ENCODE measurements at places on chromosomes 3 and 15.
A peak's percentile ranks its signal among the peaks of the same experiment; 100 is the strongest.

DNA sequence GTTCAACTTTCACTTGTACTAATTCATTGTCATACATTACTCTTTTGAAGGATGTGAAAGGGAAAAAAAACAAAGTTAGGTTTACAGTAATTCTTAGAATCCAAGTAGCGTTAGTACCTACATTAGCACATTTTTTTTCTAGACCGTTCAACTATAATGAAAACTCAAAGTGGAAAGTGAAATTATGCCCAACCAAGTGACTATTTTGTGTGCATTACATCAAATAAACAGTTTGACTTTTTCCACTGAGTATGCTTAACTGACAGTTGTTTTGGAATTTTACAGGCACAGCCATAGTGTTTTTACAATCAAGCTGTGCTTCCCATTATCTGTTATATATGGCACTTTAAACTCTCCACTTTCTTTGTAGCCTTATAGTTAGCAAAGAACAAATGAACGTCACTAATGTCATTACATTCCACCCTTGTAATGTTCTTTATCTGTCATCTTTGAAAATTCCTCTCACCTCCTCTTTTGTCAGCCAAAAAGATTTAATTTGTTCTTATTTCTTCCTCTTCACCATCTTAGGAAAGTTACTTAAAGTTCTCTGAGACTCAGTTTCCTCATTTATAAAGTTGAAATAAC, 142.3 kb upstream of the SOX2 start:
- DNase-seq: no peak

GRCh38 chr3:172135820-172136219, 96.4 kb downstream of the FNDC3B start:
- DNase-seq: no peak

- no peak for DNase-seq
Measured at GRCh38 chr3:189727158-189727557, 96.0 kb downstream of the TP63 start.

GRCh38 chr15:64035525-64035924, 10.8 kb downstream of the DAPK2 start:
- DNase-seq: no peak

GRCh38 chr15:38369936-38370478, 83.9 kb upstream of the FAM98B start:
- DNase-seq: no peak

GRCh38 chr15:83365370-83365938, 81.0 kb upstream of the BNC1 start:
- DNase-seq: no peak

DNA sequence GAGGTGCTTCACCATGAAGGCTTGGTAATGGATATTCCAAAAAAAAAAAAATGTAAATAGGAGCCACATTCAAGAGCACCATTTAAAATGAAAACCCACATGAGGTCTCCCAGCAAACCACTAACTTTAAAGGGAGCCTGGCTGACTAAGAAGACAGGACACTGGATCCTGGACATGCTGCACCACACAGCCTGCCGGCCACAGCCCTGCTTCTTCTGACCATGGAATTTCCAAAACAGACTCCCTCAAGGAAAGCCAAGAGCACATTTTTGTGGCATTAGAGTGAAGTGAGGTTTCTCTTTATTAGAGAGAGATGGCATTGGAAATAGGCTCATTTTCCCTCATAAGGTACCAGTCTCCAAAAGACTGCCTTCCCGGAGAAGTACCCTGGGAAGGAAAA, 113.9 kb downstream of the RORA start:
- no peak for DNase-seq

DNA sequence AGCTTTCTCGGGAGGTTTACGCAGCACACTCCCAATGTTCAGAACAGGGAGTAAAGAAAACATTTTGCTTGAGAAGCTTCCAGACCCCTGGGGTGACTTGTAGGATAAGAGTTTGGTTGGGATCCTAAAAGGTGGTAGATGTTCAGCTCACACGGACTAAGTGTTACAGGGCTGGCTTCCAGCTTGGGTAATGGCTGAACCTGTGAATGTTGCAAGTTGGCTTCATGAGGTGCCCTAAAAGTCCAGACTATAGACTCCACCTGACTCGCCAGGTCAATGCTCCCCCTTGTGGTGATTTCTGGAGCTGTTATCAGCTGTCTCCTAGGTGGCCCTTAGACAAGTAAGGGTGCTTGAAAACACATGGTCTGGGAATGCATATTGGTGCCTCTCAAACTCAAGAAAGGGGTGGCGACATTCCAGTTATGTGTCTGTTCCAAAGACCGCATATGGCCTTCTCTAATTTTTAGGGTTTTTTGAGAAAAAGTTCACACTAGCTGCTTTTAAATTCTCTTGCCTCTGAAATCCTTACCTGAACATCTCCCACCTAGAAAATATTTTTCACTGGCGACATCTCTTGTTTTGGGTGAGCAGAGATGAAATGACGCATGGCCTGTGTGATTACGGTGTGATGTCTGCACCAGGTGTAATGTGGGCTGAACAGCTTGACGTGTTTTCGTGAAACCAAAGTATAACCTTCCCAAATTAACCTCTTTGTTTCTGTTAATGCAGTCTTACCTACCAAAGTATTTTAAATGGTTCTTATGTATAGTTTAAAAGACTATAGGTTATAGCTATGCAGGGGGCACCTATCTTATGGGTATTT, 175.7 kb upstream of the KBTBD8 start:
- peak; percentile 34 for DNase-seq

DNA sequence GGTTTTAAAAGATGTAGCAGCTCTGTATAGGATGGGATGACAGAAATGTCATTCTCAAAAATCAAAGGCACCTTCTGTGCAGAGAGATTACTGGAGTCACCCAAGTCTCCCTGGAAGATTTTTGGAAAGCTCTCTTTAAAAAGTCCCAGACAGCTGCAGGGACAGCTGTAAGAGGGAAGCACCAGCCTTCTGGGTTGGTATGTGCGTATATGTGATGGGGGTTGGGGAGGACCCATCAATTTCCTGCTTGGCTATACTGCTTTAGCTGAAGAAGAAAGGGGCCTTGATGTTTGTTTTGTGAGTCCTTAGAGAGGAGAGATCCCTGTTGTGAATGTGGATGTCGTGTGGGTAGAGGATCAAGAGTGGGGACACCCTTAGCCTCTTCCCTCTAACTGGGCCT, 5.4 kb upstream of the SEC11A start:
- no peak for DNase-seq

- DNase-seq: no peak
Measured at GRCh38 chr15:62977952-62978811, 64.4 kb upstream of the TPM1 start.

GRCh38 chr3:34180532-34180931, 382.1 kb downstream of the PDCD6IP start:
- DNase-seq: no peak

- DNase-seq: no peak
Measured at GRCh38 chr3:96706509-96706908, 107.9 kb upstream of the EPHA6 start.

DNA sequence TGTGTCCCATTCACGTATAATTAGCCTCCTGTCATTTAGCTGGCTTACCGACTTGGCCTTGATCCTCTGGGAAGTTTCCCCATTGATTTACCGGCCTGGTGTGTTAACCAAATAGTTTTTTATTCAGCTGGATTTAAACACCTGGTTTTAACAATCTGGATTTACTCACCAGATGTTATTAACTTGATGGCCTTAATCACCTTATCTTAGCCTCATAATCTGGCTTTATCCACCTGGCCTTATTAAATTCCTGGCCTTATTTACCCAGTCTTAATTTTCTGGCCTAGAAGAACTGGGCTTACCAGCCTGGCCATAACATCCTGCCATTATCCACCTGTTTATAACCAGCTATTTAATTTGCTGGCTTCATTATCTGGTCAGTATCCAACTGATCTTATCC, 89.9 kb downstream of the IL12A start:
- no peak for DNase-seq

DNA sequence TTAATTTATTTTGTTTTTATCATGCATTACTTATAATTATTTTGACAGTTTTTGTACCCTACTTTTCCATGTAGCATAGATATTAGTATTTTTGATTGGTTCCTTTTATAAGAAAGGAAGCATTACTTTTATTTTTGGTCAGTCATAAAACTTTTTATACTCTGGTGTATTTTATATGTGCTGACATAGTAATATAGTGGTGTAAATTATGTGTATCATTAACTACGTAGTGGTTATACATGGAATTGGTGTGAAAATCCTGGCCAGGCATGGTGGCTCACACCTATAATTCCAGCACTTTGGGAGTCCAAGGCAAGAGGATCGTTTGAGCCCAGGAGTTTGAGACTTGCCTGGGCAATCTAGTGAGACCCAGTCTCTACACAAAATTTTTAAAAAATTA, 18.8 kb upstream of the NIPA2 start:
- no peak for DNase-seq

GRCh38 chr3:75237053-75237452, 427.1 kb upstream of the FRG2C start:
- DNase-seq: no peak

- DNase-seq: no peak
Measured at GRCh38 chr3:9179826-9180763, 69.4 kb downstream of the SRGAP3 start.

GRCh38 chr15:27254801-27255200, 283.8 kb downstream of the GABRG3 start:
- DNase-seq: no peak

DNA sequence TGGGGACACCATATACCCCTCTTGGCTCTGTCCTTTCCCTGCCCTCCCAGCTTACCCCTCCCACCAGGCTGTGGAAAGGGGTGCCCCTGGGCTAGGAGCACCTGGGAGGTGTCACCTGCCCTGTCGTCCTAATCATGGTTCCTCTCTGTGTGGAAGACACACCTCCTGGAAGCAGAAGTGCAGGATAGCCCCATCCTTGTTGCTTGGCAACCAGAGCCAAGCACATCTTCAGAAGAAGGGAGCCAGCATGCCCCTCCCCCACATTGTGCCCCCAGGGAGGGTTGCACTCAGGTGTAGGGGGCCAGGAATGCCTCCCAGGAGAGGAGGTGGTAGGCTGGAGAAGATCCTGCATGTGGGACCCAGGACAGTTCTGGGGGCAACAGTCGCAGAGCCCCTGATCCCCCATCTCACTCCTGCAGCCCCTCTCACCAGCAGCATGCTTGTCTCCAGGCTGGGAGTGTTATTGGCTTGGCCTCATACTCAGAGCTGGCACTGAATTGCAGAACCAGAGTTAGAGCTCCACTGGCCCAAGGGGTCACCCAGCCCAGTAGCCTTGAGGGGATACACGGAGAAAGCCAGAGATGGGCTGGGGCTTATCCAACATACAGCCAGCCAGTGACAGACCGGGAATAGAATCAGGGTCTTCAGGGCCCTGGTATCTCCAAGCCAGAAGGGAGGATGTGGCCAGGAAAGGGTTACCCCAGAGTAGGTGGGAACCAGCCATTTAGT, 8.4 kb downstream of the RAB6B start:
- no peak for DNase-seq

DNA sequence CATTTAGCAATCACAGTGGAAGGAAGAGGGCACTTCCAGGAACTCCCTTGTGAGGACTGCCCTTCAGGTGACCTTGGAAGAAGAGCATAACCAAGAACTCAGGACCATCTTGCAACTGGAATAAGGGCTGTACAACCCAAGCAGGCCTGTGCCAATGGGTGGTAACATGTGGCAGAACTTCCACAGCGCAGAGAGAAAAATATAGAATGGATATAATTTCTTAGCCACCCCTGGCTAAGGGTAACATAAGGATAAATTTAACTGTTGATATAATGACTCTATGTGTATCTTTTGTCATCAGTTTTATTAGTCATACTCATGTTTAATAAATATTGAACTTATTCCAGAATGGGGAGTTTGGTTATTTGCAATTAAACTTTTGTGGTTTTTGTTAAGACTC, 13.4 kb upstream of the MFSD1 start:
- no peak for DNase-seq

DNA sequence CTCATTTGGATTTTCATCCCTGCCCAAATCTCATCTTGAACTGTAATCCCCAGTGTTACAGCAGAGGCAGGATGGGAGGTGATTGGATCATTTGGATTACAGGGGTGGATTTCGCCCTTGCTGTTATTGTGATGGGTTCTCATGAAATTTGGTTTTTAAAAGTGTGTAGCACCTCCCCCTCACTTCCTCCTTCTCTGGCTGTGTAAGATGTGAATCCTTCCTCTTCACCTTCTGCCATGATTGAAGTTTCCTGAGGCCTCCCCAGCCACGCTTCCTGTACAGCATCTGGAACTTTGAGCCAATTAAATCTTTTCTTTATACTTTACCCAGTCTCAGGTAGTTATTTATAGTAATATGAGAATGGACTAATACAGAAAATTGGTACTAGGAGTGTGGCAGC, 316.8 kb downstream of the PLCL2 start:
- DNase-seq: no peak

DNA sequence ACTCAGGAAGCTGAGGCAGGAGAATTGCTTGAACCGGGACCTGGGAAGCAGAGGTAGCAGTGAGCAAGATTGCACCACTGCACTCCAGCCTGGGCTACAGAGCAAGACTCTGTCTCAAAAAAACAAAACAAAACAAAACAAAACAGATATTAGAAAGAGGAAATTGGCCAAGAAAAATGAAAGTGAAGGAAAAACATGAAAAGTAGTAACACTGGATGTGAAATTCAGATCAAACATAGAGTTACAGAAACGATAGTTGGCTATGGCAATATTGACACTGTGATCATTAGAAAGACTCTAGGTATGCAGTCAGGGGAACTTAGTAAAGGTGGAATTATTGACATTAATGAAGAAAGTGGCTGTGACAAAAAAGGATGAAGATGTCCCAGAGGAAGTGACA, 13.2 kb upstream of the TIPARP start:
- DNase-seq: no peak

- no peak for DNase-seq
Measured at GRCh38 chr3:160702290-160702689, 25.3 kb downstream of the ARL14 start.

GRCh38 chr15:96126859-96127258, 203.6 kb upstream of the NR2F2 start:
- DNase-seq: no peak

- DNase-seq: no peak
Measured at GRCh38 chr3:127471142-127471541, 119.4 kb downstream of the TPRA1 start.

- no peak for DNase-seq
Measured at GRCh38 chr3:65483480-65483879, 555.2 kb downstream of the MAGI1 start.

DNA sequence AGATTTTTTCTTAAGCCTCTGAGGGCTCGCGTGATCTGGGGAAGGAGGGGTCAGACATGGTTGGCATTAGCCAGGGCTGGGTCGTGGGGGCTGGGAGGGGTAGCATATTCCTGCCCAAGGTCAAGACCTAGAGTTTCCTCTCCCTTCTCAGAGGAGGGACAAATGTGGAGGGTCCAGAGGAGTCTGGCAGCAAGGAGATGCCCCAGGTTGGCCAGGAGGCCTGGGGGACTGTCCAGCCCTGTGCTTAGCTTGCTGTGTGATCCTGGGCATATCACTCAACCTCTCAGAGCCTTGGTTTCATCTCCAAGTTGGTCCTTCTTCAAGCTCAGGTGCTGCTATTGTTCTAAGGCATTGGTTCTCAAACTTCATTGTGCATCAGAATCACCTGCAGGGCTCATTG, 9.1 kb upstream of the CAMP start:
- DNase-seq: no peak

- DNase-seq: no peak
Measured at GRCh38 chr3:129608936-129609590, 2.6 kb upstream of the PLXND1 start.

All from stimulated activated CD4-positive, alpha-beta T cell treated with anti-CD3 and anti-CD28 coated beads, TNF-alpha, amount 100 ng/mL, for 1 hour (primary cell).